CD4-positive, alpha-beta T cell (primary cell): ENCODE measurements at places on chromosomes 3 and 15.

DNA sequence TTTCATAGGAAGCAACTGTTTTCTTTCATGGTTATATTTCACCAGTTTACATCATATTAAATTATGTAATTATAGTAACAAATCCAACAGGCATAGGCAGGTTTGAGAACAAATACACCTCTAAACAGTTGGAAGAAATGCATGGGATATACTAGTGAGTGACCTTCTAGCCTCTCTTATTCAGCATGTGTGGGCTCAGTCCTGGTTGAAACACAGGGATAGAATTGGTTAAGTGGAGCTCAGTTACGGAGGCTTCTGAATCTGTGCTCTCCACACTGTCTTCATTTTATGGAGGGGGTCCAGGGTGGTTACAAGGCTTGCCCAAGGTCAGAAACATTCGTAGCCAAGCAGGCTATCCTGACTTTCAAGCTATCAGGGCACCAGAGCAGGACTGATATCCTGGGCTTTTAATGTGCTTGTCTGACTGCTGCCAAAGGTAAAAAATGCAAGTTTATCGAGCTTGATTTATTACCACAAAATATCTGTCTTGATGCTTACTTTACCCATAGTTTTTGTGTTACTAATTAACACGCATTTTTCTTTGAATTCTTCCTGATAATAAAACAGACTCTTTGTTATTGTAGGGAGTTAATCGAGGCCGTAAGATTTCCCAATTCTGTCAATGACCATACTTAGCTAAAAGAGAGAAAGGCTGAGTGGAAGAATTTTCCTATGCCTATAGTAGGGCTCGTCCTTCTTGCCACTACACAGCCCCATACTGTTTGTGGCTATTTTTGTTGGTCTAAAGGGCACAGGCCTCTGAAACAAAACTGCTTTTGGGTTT is 89.6 kb downstream of the FILIP1L start:
- DNase-seq = no peak

- no peak for DNase-seq
Observed at GRCh38 chr3:102353805-102354204, 81.0 kb upstream of the ZPLD1 start.

GRCh38 chr3:13852638-13853009 is 27.2 kb downstream of the WNT7A start:
- no peak for DNase-seq

- DNase-seq = no peak
Observed at GRCh38 chr3:37941608-37942508, 48.7 kb upstream of the VILL start.

DNA sequence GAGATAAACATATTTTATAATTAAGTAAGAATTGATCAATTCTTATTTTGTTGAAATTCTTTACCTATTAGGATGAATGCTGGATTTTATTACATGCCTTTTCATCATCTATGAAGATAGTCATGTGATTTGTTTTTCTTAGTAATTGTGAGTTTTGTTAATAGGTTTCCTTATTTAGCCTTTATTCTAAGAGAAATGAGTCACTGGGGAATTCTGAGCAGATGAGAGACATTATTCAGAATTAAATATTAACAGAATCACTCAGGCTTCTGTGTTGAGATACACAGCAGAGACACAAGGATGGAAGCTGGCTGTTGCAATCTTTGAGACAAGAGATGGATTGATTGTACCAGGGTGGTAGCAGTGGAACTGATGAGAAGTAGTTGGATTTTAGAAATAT is 7.4 kb upstream of the ANO10 start:
- DNase-seq = no peak

DNA sequence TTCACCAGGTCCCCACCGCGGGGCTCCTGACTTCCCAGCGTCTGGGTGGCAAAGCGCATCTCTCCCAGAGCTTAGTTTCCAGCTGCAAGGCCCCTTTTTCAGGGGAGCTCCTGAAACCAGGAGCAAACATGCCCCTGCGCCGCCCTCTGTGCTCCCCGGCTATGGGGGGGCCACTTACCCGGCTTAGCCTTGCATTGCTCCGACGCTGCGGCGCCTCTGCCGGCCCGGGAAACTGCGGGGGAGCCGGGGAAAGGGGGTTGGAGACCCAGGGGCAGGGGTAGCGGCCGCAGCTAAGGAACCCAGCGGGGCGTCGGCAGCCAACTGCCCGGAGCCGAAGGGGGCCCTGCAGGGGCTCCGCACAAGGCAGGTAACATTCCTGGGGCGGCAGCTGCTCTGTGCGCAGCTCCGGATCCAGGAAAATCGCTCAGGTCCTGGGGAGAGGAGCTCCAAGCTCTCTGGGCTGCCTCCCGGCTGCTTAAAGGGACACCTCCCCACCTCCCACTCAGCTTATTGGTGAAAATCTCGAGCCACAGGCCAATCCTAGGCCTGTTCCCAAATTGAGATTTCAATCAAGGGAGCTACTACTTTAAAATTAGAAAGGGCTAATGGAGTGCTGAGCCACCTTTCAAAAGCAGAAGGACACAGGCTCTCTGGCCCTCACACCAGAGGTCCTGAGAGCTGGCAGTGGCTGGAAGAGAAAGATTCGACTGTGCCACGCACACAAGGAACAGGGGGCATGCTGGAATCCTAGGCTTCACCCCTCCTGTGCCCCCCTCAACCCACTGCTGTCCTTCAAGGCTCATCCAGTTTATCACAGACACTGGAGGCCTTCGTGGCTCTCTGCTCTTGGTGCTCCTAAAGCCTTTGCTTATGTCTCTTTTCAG is 42.7 kb upstream of the PRICKLE2 start:
- DNase-seq = no peak

DNA sequence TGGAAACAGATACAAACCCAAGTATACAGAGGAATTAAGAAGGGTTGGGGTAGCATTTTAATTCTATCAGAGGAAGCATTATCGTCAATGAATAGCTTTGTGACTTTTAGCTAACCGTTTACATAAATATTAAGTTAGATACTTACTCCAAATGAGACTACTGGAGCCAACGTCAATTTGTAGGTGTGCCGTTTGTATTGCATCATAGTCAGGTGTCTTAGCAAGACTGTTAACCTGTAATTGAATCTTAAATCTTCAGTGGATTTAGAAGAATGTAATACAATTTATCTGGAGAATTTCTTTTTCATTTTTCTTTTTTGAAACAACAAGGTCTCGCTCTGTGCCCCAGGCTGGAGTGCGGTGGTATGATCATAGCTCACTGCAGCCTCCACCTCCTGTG is 55.1 kb downstream of the CRTC3 start:
- DNase-seq = no peak

DNA sequence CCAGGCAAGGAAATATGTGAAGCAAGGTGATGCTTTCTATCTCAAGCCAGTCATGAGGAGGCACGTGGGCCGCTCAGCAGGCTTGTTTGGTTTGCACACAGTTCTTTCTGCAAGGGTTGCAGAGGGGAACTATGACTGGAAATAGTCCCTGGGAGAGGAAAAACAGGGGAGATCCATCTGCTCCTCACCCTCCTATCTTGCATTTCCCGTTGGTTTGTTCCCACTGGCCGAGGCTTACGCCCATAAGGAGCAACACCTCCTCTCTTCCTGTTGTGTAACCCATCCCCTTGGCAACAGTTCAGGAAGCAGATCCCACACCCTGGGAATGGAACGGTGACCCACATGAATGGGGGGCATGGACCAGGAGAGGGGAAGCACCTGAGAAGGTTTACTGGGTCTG is 72.1 kb upstream of the MAGI1 start:
- no peak for DNase-seq

- DNase-seq = peak; percentile 84
Observed at GRCh38 chr15:89874926-89875564, 18.7 kb downstream of the AP3S2 start.

DNA sequence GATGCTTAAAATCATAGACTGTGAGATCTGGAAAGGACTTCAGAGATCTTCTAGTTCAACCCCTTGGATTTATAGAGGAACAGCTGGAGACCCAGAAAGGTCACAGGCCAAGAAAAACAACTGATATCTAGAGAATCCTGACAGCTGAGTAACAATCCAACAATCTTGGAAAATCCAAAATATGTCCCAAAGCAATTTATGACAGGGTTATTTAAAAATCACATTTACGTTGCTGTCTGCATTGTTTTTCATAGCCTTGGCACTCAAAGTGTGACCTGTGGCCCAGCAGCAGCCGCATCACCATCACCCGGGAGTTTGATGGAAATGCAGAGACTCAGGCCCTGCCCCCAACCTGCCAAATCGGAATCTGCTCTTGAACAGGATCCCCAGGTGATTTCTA is 78.8 kb downstream of the FBN1 start:
- no peak for DNase-seq

GRCh38 chr3:139664958-139665357 is 12.8 kb downstream of the NMNAT3 start:
- no peak for DNase-seq

GRCh38 chr3:42115946-42116345 is 24.8 kb downstream of the TRAK1 start:
- no peak for DNase-seq

DNA sequence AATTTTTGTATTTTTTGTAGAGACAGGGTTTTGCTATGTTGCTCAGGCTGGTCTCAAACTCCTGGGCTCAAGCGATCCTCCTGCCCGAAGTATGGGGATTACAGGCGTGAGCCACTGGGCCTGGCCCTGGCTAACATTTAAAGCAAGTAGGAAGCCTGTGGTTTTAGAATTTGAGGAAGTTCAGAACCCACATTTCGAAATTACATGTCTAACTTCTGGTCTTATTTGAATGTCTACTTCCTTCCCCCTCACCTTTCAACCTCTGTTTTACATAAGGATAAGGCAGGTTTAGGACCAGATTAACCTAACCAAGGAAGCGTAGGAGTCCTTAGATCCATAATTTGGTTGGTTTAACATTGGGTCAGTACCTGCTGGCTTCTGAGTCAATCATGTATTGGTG is 120.5 kb upstream of the PROK2 start:
- DNase-seq = no peak

DNA sequence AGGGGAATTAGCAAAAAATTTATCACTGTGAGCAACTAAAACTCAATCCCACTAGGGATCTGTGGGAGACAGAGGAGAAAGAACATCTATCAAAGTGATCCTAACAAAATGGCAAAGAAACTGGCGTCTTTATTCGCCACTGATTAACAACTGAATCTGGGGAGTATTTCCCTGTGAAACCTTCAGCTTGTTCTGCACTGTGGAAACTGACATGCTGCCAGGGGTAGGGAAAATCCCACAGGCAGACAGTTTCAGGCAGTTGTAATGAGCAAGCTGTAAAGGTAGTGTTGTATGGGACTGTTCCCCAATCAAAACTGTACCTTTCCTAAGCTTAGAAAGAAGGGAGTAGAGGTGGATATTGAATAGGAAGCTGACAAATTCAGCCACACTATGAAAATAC is 611.7 kb downstream of the VGLL3 start:
- DNase-seq = no peak

DNA sequence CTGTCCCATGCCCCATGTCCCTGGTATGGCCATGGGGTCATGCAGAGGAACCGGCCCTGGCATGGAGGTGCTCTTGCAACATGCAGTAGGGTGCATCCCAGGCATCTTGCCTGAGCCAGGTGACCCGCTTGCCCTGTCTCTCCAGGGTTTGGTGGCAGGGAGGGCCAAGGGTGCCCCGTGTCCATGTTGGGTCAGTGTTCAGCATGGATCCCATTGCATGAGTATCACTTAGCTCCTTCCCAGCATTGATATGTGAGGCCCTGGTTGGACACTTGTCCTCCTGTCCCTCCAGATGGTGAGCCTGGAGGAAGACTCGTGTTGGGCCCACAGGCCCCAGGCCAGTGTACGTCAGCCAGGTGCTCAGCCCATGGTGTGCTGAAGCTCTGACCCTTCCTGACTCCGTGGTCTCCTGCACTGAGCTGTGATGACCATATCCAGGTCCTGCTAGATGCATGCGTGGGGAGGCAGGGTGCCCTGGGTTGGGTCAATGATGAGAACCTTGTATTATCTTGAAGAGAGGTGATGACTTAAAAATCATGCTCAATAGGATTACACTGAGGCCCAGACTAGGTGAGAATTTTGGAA is 205.0 kb downstream of the UBE3A start:
- no peak for DNase-seq

GRCh38 chr3:81485444-81485865 is 276.0 kb downstream of the GBE1 start:
- DNase-seq = no peak

GRCh38 chr3:177473903-177474302 is 276.6 kb upstream of the TBL1XR1 start:
- no peak for DNase-seq

- DNase-seq = no peak
Observed at GRCh38 chr3:46947546-46947901, 29.0 kb downstream of the CCDC12 start.

- DNase-seq = no peak
Observed at GRCh38 chr3:59392116-59392515, 342.3 kb upstream of the CFAP20DC start.

DNA sequence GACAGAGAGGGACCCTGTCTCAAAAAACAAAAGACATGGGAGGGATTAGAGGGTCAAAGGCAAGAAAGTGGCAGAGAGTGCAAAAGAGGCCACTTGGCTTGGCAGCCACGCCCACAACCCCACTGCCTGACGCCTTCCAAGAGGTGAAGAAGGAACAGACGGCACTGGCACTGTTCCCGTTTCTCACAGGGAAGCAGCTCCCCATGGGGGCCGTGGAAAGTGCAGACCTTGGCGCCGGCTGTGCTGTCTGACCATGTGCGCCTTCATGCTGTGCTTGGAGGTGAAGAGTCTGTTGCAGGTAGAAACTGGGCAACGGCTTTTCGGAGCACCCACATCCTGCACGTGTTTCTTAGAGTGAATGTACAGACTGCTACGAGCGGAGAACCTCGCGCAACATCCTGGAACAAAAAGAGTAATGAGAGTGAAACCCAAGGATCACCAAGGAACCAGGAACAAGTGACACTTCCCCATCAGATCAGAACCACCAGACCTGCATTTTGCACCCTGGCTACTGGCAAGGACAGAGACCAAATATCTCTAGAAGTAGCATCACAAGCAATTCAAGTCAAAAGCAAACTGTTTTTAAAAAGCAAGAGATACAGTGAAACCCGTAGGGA is 9.7 kb downstream of the ZXDC start:
- peak; percentile 24 for DNase-seq

DNA sequence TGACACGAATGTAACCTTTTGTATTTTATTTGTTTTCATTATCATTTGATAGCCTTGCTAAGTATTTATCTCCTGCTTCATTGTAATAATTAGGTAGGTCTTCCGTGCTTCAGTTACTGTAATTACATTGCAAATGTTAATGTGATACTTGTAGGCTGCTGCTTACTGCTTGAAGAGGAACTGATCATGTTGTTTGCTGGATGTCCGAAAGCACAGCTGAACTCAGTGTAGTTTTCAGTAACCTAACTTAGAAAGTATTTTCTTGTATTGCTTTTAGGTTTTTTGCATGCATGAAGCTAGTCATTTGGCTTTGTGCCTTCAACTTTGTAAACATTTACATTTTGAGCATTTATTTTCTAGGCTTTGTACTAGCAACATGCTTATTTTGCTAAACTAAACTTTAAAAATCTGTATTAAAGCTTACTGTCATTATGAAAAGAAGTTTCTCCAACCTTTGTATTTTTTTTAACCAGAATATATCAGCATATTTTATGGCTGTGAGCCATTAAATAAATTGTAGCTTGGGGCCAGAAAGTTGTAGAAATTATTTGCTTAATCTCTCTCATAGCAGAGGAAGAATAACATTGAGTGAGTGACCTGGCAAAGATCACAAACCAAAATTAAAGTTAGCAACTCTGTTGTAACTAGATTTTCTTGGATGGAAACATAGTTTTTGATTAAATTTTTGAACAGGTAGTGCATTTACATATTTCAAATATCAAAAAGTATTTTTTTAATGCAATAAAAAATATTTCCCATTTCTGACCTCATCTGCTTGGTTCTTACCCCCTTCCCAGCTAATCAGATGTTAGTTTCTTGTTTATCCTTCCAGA is 30.7 kb downstream of the SACM1L start:
- DNase-seq = no peak
